ENCODE measurements at places on chromosomes 3 and 15. TPM values are rescaled to one million over a fixed set of nuclear protein-coding genes. Genes with fewer than 3 reads are reported as not detected.

DNA sequence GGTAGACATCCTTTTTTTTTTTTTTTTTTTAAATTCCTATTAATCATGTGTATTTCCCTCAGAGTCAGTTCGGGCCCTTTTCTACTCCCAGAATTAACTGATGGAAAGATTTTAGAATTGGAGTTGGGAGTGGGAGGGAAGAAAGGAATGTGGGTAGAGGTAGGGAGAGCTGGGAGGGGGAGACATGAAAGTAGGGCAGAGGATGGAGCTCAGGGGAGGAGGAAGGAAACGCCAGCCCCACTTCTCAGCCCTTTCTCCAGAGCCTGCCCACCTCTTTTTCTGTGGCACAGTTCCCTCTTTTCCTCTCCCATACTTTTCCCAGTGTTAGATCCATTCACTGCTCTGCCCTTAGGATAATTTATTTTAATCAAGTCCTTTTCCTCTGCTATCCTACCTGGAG, 129.4 kb downstream of the VPS8 start:
- DNase-seq, result no peak

Gene CD200R1
- total RNA-seq, result not detected

Gene FBXL2
- 22.2 TPM for total RNA-seq

DNA sequence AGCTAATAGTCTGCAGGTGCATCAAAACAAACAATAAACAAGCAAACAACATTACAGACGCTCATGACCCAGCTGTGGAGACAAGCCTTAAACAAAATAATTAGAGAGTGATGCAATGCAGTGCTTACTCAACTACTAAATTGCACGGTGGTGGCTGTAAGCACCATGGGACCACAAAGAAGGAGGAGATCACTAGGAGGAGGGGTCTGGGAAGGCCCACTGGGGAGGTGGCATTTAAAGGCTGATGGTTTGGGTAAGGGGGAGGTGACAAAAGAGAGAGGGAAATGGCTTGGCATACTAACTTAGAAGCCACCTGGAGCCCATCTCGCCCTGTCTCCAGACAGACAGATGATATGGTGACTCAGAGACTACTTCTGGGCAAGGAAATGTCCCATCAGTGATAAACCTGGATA, 516.7 kb downstream of the FOXP1 start:
- no peak for DNase-seq

DNA sequence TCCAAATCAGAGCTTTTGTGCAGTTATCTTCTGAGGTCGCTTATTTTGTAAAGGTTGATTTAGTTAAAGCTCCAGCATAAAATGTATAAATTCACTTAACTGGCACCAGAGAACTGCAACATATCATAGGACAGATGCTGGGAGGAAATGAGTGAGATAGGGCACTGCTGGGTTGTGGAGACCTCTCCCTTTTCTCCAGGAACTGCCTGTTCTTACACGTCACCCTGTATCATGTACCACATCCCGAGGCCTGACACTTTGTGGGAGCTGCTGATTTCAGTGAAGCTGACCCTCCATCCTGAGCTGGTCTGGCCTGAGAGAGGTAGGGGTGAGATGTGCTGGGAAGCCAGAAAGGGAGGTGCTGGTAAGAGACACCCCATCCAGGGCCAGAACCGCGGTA, 213.8 kb upstream of the FEZF2 start:
- DNase-seq, result no peak

DNA sequence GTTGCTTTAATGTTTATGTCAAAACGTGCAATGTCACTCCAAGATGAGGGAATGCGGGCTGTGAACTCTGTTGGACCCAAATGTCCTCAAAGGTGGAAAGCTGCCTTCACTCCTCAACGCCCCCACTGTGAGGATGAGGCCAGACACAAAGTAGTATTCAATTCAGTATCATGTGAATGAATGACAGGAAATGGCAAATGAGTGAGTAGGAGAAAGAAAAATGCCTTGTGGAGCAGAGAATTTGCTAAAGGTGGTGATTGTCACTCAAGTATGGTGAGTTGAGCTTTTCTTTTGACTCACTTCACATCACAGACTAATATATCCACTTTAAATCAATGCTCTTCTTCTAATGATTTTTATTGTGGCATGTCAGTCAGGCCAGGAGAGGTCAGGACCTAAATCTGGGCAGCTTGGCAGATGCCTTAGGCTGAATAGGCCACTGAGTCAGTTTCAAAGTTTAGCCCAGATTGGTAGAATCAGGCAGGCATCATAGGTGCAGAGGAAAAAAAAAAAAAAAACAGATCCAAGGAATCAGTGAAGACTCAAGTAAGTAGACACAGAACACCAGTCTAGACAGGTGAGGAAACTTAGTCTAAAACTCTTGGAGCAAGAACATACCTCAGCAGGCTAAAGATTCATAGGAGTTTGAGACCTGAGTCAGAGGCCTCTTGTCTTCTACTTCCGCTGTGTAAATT, 71.0 kb upstream of the ZBED2 start:
- DNase-seq, result no peak

- no peak for DNase-seq
Measured at GRCh38 chr15:52642386-52643361, 36.5 kb downstream of the ATOSA start.

DNA sequence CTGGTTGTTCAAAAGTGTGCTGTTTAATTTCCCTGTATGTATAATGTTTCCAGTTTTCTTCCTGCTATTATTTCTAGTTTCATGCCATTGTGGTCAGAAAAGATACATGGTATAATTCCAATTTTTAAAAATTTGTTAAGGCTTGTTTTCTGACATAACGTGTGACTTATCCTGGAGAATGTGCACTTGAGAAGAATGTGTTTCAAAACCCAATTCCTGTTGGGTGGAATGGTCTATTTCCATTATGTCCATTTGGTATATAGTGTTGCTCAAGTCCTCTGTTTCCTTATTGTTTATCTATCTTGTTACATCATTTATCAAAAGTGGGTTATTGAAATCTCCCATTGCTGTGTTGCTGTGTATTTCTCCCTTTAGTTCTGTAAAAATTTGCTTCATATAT, 215.4 kb downstream of the GREM1 start:
- no peak for DNase-seq

DNA sequence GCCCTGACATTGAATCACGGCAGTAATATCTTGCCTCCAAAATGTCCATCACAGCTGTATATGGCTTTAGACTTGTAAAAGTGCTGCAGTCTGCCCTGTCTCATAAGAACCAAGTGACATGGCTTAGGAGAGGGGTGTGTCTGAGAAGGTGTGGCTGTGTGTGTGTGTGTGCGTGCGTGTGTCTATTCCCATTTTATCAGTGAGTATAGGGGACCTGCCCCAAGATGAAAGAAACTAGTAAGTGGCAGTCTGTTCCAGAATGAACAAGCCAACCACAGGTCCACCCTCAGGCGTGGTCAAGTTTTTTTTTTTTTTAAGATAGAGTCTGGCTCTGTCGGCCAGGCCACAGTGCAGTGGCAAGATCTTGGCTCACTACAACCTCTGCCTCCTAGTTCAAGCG, 5.6 kb upstream of the RHOV start:
- DNase-seq, result no peak

GRCh38 chr3:3628676-3629328, 170.4 kb upstream of the LRRN1 start:
- DNase-seq, result no peak

DNA sequence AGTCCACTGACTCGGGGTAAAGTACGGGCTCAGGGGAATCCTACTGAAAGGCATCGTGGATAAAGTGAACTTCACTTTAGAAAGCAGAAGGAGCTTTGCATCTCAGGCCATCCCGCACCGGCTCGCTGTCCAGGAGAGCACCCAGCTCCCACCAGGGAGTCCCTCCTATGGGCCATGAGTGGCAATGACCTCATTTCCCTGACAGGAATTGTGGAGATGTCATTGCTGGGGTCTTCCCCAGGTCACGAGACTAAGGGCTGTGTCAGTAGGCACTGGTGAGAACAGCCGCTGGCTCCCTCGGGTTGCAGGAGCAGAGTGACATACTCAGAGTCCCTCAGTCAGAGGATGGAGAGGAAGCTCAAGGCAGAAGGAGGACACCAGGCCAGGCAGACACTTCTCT, 97.3 kb downstream of the XXYLT1 start:
- DNase-seq, result no peak

DNA sequence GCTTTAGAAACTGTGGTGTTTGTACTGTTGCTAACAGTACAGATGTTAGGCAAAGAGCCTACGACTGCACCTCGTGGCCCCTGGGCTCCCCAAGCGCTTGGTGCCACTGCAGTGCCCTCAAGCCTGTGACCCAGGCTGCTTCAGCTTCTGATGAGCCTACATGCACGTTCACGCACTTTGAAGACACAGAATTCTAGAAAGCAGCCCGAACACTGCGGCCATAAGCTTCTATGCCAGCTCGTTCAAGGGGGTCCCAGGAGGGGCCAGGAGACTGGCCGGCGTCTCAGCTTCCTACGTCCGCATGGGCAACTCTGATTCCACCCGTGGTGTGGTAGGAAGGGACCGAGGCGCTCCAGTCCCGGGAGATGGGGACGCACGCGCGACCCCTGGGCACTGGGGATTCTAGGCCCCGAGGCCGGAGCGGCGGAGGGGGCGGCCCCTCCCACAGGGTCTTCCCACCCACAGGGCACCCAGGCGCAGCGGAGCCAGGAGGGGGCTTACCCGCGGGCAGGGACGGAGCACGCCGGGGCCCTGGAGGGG, 653 bp downstream of the MYO5C start:
- no peak for DNase-seq

Gene ZBTB47
- 38.8 TPM for total RNA-seq

DNA sequence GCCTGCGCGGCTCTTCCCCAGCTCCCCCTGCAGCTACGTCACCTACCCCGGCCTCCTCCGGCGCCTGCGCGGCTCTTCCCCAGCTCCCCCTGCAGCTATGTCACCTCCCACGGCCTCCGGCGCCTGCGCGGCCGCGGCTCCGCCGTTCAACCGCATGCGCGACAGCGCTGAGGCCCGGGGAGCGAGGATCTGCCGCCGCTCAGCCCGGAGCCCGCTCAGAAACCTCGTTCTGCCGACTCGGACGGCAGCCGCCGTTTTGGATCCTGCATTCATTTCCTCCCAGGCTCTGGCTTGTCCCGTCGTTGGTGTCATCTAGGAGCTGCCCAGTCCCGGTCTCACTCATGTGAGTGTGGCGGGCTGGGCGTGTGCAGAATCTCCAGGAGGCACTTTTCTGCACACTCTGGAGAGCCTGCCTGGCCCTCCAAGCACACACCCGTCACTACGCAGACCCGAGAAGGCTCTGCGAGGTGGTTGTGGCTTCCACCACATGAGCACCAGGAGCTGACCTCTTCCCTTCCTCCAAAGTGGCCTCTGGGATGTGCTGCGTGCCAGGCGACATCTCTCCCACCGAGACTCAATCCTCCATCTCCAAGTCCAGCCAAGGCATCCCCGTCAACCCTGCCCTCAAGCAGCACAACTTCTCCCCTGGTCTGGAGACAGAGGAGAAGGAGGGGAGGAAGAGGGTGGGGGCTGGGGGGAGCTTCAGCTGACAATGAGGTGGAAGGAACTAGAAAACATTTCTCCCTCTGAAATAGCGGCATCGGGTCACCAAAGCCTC, 165.3 kb downstream of the CHSY1 start:
- no peak for DNase-seq

- DNase-seq, result no peak
Measured at GRCh38 chr15:25849157-25849921, 13.8 kb downstream of the ATP10A start.

GRCh38 chr3:129218742-129219141, 30.7 kb upstream of the COPG1 start:
- DNase-seq, result no peak

GRCh38 chr3:10356461-10356981, 35.6 kb upstream of the SEC13 start:
- peak; percentile 32 for DNase-seq

DNA sequence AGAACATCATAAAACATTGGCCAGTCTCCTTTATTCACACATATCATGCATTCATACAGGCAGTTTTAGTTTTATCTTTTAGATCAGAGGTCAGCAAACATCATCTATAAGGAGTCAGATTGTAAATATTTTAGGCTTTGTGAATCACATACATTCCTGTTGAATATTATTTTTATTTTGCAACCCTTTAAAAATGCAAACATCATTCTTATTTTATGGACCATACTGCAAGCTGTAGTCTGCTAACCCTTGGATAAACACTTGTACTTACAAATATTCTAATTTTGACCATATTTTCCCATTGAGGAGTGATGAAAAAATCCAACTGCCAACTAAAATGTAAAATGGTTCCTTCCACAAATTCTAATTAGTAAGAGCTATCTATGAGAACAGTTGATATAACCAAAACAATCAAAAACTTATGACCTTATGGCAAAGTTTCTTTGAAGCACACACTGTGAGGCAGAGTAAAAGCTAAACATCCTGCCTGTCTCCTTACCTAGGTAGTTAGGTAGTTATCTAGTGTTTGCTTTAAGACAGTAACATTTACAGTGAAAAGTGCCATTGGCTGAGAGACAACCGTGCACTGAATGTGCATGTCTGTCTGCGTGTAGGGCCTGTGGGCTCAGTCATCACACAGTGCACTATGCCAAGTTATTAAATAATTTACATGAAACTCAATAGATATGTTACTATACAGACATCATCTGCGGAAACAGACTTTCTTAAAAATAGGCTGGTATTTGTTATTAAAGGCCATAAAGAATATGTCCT, 57.7 kb downstream of the PIK3R4 start:
- no peak for DNase-seq

GRCh38 chr3:30347679-30348216, 258.7 kb upstream of the TGFBR2 start:
- DNase-seq, result no peak

Gene CPLX3
- total RNA-seq, result not detected

GRCh38 chr15:85489773-85490493, 109.5 kb downstream of the AKAP13 start:
- DNase-seq, result no peak

Gene SCN11A
- total RNA-seq, result not detected

- peak; percentile 74 for DNase-seq
Measured at GRCh38 chr3:10945683-10946287, 46.8 kb upstream of the SLC6A1 start.

- DNase-seq, result no peak
Measured at GRCh38 chr15:53670701-53671100, 88.8 kb downstream of the WDR72 start.

DNA sequence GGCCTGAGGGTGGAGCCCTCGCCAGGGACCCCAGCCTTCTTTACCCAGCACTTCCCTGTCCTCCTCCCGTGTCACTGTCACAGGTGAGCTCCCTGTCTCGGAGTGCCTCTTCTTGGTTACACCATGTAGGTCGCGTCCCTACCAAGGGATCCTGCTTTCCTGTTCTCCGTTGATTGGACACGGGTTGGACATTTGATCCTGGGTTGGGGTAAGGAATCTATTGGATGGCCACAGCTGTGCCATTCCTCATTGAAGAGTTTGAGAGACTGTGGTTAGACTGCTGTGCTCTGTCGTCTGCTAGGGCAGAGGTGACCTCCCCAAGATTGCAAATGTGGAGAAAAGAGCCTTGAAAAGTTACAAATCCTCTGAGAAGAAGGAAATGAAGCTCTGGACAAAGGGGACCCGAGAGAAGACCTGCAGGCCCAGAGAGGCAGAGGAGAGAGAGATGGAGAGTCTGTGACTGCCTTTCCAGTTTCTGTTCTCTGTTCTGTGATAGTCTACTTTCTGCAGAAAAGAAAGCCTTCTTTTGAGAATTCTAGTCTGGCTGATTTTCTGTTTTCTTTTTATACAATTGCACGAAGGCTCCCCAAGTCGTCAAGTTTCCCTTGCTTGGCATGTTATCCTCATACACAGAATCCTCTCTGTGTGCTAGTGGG, 325.7 kb upstream of the RGMA start:
- DNase-seq, result no peak

Gene CLDN11
- total RNA-seq, result 2.5 TPM

GRCh38 chr3:123130079-123130750, 63.4 kb downstream of the PDIA5 start:
- DNase-seq, result no peak

- DNase-seq, result no peak
Measured at GRCh38 chr3:12423918-12424630, 60.2 kb upstream of the TSEN2 start.

Gene COL6A5
- total RNA-seq, result not detected

GRCh38 chr15:28116521-28117431, 17.7 kb upstream of the OCA2 start:
- peak; percentile 92 for DNase-seq

Measured in chondrocyte (in vitro differentiated cells).